CD4-positive, alpha-beta T cell treated with Interleukin-12 subunit alpha and Interleukin-12 subunit beta, for 1 hour (primary cell): ENCODE measurements at places on chromosomes 2 and 18.

GRCh38 chr2:100596465-100596864 is 33.7 kb downstream of the PDCL3 start:
- no peak for DNase-seq

GRCh38 chr2:14387332-14387731 is 245.2 kb upstream of the LRATD1 start:
- no peak for DNase-seq

GRCh38 chr2:112026509-112026908 is 28.6 kb upstream of the TMEM87B start:
- no peak for DNase-seq

- peak; percentile 72 for DNase-seq
Measured at GRCh38 chr2:460861-461260, 173.0 kb upstream of the ALKAL2 start.

DNA sequence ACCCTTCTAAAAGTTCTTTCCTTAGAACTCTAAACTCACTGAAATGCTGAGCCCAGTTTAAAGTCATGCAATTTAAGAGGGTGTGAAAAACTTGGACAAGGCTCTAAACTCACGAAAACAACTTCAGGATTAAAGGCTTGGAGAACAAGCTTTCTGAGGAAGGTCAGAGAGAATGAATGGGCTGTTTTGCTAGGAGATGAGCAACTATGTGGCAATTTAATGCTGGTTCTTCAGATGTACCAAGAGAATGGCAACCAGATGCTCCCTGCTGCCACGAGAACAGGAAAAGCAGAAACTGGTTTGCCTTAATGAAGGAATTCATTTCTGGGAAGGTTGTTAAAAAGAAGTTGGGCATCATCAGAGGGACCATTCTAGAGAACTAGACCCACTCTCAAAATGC is 77.8 kb upstream of the PMAIP1 start:
- DNase-seq, result no peak

DNA sequence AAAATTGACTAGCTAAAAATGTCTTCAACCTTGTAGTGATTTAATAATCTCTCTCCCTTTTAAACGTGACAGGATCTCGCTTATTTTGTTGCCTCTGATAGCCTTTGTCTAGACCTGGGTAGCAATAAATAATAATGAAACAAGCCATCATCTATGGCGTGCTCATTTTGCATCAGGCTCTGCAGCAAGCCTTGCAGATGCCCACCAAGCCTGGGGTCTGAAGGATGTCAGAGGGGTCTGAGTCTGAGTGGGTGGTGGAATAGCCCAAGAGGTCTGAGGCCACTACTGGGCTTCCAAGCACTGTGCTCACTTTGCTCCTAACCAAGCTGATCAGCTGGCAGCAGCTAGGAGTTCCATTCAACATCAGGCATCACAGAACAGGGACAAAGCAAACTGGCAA is 109.4 kb downstream of the GYPC start:
- no peak for DNase-seq

DNA sequence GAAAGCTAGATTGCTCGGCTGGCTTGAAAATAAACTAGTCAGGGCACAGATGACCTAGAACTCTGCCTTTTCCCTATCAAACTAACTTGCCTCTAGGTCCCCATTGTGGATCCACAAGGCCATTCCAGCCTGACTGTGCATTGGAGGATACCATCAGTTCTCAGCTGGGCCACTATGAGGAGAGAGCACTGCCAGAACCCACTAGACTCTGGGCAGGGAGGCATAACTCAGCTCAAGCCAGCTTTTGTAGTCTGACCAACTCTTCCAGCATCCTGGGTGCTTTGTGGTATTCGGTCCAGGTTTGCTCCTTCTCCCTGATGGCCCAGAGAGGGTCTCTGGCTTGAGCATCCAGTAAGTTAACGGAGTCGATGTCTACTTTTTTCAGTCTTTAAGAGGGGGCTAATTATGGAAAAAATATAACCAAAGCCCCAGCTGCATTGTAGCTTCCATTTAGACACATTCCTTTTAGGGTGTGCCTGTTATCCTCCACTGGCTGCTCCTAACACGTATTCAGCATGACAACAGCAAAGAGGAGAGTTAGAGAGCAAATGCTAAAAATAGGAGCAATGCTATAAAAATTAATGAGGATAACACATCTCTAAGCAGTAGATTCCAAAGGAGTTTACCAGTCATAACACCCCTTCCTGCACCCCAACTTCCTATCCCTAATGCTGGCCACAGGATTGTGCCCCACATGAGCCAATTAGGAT is 15.2 kb downstream of the GKN2 start:
- DNase-seq, result no peak

DNA sequence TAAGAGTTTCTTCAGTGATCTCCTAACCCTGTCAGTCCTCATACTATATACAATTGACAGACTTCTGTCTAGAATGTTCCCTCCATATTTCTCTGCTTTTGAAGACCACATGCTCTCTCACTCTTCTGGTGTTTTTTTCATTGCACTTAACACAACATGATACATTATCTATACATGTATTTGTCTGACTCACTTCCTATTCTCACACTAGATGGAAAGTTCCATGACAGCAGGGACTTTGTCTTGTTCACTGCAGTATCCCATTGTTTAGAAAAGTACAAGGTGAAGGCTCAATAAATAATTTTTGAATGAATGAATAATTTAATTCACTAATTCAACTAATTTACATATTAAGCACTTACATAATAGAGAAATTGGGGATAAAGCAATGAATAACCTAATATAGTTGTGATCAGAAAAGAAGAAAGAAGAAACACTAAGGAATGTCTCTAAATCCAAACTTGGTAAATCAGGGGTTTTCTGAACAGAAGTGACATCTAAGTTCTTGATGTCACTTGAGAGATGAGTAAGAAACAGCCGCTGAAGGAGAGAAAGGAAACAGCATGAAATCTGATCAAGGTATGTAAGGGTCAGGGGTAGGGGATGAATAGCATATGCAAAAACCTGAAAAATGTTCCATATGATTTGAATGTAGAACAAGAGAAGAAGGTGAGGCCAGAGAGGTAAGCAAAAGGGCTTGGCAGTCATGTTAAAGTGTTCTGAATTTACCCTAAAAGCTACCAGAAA is 42.4 kb downstream of the MBD2 start:
- DNase-seq, result no peak

GRCh38 chr2:231548752-231549151 is 18.5 kb upstream of the NMUR1 start:
- DNase-seq, result no peak

GRCh38 chr2:181312515-181312927 is 144.7 kb upstream of the ITGA4 start:
- peak; percentile 72 for DNase-seq
